ENCODE measurements at places on chromosomes 4 and X. TPM values are rescaled to one million over a fixed set of nuclear protein-coding genes. Genes with fewer than 3 reads are reported as not detected.

- peaks cover 7% of the 10 kb centered on the region for H3K4me1 ChIP-seq
- no peaks in the 10 kb centered on the region for H3K27me3 ChIP-seq
These were observed 270.3 kb downstream of the DTHD1 start for GRCh38 chr4:36551697-36552214.

GRCh38 chr4:1296324-1297022 lies 6.8 kb downstream of the MAEA start:
- no peak overlapping the region for H3K4me3 ChIP-seq
- peaks cover 26% of the 10 kb centered on the region for H3K4me1 ChIP-seq
- H3K27me3 ChIP-seq = no peaks in the 10 kb centered on the region
- DNase-seq = no peak
- H3K27ac ChIP-seq = no peak overlapping the region
- H3K36me3 ChIP-seq = peaks cover 47% of the 10 kb centered on the region

DNA sequence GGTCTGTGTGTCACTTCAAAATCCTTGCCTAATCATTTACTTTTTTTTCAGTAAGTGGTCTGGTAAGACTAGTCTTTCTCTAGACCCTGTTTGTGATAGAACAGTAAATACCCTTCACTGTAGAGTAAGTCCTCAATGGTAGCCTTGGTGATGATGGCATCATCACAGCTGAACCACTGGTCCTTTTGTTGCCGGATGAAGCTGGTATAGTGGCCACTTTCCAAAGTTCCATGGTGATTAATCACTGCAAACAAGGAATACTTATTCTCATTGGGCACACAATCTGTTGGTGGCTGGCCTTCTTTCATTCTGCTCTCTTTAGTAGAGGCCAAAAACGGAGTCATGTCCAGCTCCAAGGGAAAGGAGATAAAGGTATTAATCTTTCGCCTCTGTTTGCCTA lies 2.9 kb downstream of the USP51 start:
- DNase-seq = no peak
- H3K4me1 ChIP-seq = peaks cover 14% of the 10 kb centered on the region
- H3K36me3 ChIP-seq = no peaks in the 10 kb centered on the region
- no peaks in the 10 kb centered on the region for H3K27me3 ChIP-seq

DNA sequence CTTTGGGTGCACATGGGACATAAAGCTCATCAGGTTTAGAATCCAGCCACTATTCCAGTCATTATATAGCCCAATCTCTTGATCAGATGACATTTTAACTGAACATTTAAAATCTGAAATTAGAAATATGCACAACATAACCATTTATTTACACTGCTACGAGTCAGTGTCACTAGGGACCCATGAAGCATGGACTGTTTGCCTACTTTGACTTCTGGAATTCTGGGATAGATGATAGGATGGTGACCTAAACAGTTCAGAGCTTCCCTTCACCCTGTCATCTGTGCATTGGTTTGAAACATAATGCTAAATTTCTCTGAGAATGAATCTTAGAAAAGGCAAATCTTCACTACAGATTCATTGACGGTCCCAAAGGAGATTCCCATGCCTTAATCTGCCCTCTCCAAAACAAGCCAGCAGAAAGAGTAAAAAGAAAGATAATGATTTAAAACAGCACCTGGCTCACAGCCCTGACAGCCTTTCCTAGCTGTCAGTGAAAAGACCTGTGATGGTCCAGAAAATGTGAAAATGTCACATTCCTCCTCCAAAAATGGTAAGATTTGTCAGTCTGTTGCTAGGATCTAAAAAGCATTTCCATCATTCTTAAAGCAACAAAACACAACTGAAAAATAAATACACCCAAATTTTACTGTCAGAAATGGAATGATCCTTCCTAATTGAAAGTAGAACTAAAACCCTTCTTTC lies 18.9 kb upstream of the HERC3 start:
- peaks cover 6% of the 10 kb centered on the region for H3K27me3 ChIP-seq
- no peak overlapping the region for H3K4me3 ChIP-seq
- H3K4me1 ChIP-seq = no peaks in the 10 kb centered on the region
- H3K36me3 ChIP-seq = no peaks in the 10 kb centered on the region
- no peak for DNase-seq

GRCh38 chr4:13483768-13484121 lies 395 bp downstream of the RAB28 start:
- peak overlapping the region; percentile 96 for H3K4me3 ChIP-seq
- H3K27ac ChIP-seq = peak overlapping the region; percentile 84
- no peaks in the 10 kb centered on the region for H3K36me3 ChIP-seq
- peaks cover 21% of the 10 kb centered on the region for H3K4me1 ChIP-seq
- H3K27me3 ChIP-seq = peaks cover 12% of the 10 kb centered on the region

GRCh38 chr4:43843501-43843900 lies 605.1 kb downstream of the KCTD8 start:
- H3K4me3 ChIP-seq = no peak overlapping the region
- no peak overlapping the region for H3K27ac ChIP-seq
- H3K4me1 ChIP-seq = no peaks in the 10 kb centered on the region
- H3K27me3 ChIP-seq = no peaks in the 10 kb centered on the region

DNA sequence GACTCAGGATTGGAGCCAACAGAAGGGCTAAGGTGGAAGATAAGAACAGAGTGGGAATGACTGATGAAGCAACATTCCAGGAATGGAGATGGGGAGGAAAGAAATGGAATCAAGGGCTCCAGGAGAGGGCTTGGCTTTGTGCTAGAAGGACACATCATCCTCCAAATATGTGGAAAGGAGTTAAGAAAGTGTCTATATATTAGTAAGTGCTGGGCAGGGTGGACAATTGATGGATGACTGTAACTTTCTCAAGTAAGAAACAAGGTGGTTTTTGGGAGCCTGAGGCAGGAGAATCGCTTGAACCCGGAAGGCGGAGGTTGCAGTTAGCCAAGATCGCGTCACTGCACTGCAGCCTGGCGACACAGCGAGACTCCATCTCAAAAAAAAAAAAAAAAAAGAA lies 71.6 kb upstream of the NFKB1 start:
- no peak overlapping the region for H3K27ac ChIP-seq
- H3K27me3 ChIP-seq = peaks cover 8% of the 10 kb centered on the region
- peaks cover 3% of the 10 kb centered on the region for H3K36me3 ChIP-seq
- peak overlapping the region; percentile 35 for H3K4me3 ChIP-seq
- DNase-seq = peak; percentile 49
- H3K4me1 ChIP-seq = peaks cover 14% of the 10 kb centered on the region

- no peak for DNase-seq
- H3K36me3 ChIP-seq = no peaks in the 10 kb centered on the region
- no peak overlapping the region for H3K27ac ChIP-seq
These were observed 17.0 kb upstream of the LNX1 start for GRCh38 chr4:53608242-53608641.

- no peaks in the 10 kb centered on the region for H3K36me3 ChIP-seq
- H3K27me3 ChIP-seq = no peaks in the 10 kb centered on the region
- DNase-seq = no peak
- no peaks in the 10 kb centered on the region for H3K4me1 ChIP-seq
These were observed 203.1 kb downstream of the FAT4 start for GRCh38 chr4:125517831-125518230.

DNA sequence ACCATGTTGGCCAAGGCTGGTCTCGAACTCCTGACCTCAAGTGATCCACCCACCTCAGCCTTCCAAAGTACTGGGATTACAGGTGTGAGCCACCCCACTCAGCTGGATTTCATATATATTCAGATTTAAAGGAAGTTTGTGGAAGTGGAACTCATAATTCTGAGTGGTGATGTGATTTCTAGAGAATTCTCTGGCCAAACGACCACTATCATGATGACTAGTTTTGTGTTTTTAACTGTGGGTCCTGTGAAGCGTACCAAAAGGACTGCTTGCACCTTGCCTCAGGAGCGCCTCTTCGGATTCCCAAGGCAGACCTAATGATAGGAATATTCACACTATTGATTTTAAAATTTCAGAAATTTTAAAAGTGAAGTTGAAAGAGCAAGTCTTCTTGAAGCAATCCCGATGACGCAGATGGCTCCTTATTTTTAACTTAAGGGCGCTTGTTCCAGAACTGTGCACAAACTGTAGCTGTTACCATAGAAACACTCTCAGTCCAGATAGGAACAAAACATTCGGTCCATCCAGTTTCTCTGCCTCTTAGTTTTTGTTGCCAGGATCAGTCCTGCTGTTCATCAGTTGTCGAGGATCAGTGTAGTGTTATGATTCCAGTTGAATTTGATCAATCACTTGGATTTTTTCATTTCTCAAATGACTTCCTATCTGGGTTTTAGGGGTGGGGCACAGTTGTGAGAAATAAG lies 51.7 kb upstream of the CLCN4 start:
- peaks cover 22% of the 10 kb centered on the region for H3K36me3 ChIP-seq
- H3K4me3 ChIP-seq = no peak overlapping the region
- peaks cover 28% of the 10 kb centered on the region for H3K4me1 ChIP-seq
- H3K27ac ChIP-seq = no peak overlapping the region

- DNase-seq = no peak
- H3K27ac ChIP-seq = no peak overlapping the region
- H3K27me3 ChIP-seq = no peaks in the 10 kb centered on the region
- no peaks in the 10 kb centered on the region for H3K4me1 ChIP-seq
- no peaks in the 10 kb centered on the region for H3K36me3 ChIP-seq
- no peak overlapping the region for H3K4me3 ChIP-seq
These were observed 451.2 kb downstream of the FAT4 start for GRCh38 chr4:125765941-125766340.

DNA sequence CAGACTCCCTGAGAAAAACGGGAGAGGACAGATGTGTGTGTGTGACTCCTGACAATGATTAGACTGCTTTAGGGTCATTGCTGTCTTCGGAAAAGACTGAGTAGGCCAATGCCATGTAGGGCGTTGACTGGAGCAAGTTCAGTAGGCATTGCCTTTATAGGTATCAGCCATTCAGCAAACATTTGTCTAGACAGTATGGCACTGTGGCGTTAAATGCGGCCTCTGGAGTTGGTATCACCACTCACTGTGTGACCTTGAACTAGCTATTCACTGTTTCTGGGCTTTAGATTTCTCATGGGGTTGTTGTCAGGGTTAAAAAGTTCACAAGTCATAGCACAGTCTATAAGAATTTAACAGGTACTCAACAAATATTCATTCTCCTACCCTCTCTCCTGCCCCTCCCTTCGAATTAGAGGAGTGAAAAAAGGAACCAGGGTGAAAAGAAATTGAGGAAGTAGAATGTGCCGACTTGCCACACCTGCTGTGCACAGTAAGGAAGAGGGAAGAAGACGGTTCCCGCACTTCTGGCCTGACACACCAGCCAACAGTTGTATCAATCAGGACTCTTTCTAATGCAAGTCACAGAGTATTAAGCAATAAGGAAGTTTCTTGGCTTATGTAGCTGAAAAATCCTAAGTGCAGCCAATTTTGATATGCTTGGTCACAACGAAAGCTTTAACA lies 83.2 kb upstream of the PLAC8 start:
- H3K27me3 ChIP-seq = no peaks in the 10 kb centered on the region
- peak; percentile 46 for DNase-seq
- H3K4me1 ChIP-seq = peaks cover 6% of the 10 kb centered on the region
- peaks cover 6% of the 10 kb centered on the region for H3K36me3 ChIP-seq

DNA sequence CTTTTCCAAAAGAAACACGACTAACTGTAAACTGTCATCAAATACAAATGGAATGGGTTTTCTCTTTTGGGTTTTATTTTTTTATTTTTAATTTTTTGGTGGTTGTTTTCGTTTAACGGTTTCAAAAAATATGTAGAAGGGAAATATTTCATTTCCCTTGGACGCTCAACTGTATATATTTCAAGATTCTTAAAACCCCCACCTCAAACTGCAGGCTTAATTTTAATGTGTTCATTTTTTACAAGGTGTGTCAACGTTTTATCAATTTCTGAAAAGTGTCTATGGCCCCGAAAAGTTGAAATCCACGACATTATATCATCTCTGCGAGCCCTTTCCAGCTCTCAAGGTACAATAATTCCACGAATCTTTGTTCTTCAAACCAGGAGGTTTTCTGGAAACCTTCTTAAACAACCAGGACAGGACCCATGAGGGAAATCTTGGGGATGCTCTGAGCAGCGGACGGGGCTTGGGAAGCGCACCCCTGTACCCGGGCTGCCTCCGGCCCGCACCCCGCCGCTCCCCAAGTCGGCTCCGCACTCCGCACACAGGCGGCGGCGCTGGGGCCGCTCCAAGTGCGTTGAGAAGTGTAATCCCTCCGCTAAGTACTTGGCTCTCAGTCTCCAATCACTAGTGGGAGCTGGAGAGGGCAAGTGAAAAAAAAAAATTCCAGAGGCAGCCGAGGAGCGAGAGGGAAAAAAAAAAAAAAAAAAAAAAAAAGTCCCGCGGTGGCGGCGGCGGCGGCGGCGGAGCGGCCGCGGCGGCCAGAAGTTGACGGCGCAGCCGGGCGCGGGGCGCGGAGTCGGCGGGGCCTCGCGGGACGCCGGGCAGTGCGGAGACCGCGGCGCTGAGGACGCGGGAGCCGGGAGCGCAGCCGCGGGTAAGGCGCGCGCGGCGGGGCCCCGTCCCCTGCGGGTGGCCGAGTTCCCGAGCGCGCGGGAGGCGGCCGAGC lies at the start of gene BMPR1B:
TSS of gene BMPR1B (plus strand) at position 764 of the 949 bp plus-strand sequence. CDS start 346,470 bp downstream, outside the sequence.
- H3K27ac ChIP-seq = peak within 1 kb of the TSS; percentile 62
- H3K27me3 ChIP-seq = peaks cover 70% of the 10 kb centered on the region
- peaks cover 2% of the 10 kb centered on the region for H3K36me3 ChIP-seq
- peak within 1 kb of the TSS; percentile 75 for H3K4me3 ChIP-seq
- no peak for DNase-seq
- H3K4me1 ChIP-seq = peaks cover 4% of the 10 kb centered on the region

DNA sequence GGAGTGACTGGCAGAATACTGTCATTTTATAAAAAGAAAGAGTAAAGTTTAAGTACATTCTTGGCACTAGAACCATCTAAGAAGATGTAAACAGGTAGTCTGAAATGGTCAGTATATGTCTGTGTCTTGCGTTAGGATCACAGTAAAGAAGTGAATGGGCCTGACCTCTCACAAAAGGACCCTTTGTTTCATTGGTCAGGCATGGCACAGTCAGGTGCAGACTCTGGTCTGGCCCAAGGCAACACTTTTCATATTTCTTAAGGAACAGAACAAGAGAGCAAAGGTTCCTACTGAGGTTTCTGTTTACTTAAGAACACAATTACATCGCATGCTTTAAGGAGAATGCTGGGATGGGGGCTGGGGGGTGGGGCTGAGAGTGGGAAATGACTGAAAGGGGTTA lies 48.1 kb downstream of the RPGR start:
- no peak overlapping the region for H3K27ac ChIP-seq
- H3K27me3 ChIP-seq = no peaks in the 10 kb centered on the region
- no peaks in the 10 kb centered on the region for H3K36me3 ChIP-seq
- no peaks in the 10 kb centered on the region for H3K4me1 ChIP-seq
- no peak overlapping the region for H3K4me3 ChIP-seq
- DNase-seq = no peak

- DNase-seq = no peak
- H3K4me3 ChIP-seq = no peak overlapping the region
- no peaks in the 10 kb centered on the region for H3K27me3 ChIP-seq
- no peaks in the 10 kb centered on the region for H3K4me1 ChIP-seq
These were observed 201.2 kb downstream of the MID1IP1 start for GRCh38 chrX:39002466-39002865.

The TCEAL2 gene
- not detected for total RNA-seq

The PPEF2 gene
- total RNA-seq = 0.23 TPM

The NCBP2L gene
- not detected for total RNA-seq

The RPS6KA6 gene
- not detected for total RNA-seq

The ADH1A gene
- total RNA-seq = not detected

The CT83 gene
- total RNA-seq = not detected

The BMP3 gene
- total RNA-seq = not detected

The FAM53A gene
- total RNA-seq = 3.5 TPM

The PRRG1 gene
- total RNA-seq = not detected

The SLIT2 gene
- 0.07 TPM for total RNA-seq
